ENCODE measurements at places on chromosomes 13 and 19.
A peak's percentile ranks its signal among the peaks of the same experiment; 100 is the strongest.

GRCh38 chr19:36014012-36014924 lies at the start of gene ALKBH6:
ALKBH6 (minus strand) TSS chr19:36014213; CDS start chr19:36013397, 816 bp downstream.
- peak; percentile 100 for DNase-seq

- no peak for DNase-seq
These were observed 182.3 kb upstream of the KLF12 start for GRCh38 chr13:74316547-74316946.

GRCh38 chr19:16608290-16608739 lies 19.7 kb downstream of the MED26 start:
- no peak for DNase-seq

GRCh38 chr19:35055715-35056179 lies 14.2 kb downstream of the HPN start:
- no peak for DNase-seq

DNA sequence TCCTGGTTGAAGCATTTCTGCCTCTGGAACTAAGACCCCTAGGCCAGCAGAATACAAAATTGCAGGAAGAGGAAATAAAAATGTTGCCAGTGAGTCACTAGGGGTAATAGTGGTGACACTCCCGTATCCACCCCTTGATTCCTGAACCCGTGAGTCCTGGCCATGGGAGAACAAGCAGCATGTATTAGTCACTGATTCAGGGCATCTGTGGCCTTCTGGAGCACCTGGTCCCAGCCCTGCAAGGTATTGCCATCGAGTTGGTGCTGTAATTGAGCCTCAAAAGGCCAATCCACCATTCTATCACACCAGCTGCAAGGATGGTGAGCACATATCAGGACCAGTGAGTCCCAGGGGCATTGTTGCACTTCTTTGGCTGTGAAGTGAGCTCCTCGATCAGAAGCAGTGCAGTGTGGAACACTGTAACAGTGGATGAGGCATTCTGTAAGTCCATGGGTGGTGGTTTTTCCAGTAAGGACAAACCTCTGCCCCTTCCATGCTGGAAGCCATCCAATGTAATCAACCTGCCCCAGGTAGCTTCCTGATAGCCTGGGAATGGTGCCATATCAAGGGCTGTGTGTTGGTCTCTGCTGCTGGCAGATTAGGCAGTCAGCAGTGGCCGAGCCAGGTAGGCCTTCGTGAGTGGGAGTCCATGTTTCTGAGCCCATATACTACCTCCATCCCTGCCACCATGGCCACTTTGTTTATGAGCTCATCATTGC lies 39.6 kb downstream of the C1QTNF9 start:
- DNase-seq, result no peak

DNA sequence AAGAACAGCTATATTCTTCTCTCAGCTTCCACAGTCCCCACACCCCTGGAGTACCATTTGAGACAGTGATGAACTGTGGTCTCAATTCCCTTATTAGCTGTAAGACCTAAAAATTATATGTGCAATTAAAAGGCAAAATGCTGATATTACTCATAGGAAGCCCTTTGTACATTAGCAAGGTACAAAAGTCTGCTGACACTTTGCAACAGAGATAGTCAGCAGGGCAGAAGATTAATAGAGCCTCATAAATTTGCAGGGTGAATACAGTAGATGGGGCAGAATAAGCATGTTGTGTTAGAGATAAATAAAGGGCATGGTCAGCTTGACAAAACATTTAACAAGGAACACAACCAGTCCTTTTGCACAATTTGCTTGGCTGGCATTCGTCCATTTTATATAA lies 210.0 kb upstream of the OBI1 start:
- DNase-seq, result no peak
